ENCODE measurements at places on chromosomes 6 and 20. TPM values are rescaled to one million over a fixed set of nuclear protein-coding genes. Genes with fewer than 3 reads are reported as not detected.

The TPD52L1 gene
- 1.3 TPM for total RNA-seq

The LINC00237 gene
- not detected for total RNA-seq

The CAGE1 gene
- total RNA-seq, result not detected

The SDC4 gene
- 43.5 TPM for total RNA-seq

The WFDC8 gene
- total RNA-seq, result not detected

The PRL gene
- not detected for total RNA-seq

The DUSP15 gene
- not detected for total RNA-seq

The REM1 gene
- total RNA-seq, result 3.4 TPM

The PRPH2 gene
- 0.97 TPM for total RNA-seq

The OR2H1 gene
- not detected for total RNA-seq

The ATP6V1G2 gene
- total RNA-seq, result 1.3 TPM

The MUC21 gene
- not detected for total RNA-seq
